Activated CD8-positive, alpha-beta T cell treated with anti-CD3 and anti-CD28 coated beads for 36 hours (primary cell): ENCODE measurements at places on chromosomes 5 and 9.

GRCh38 chr5:14873093-14873492 is 1.5 kb upstream of the ANKH start:
- peak; percentile 36 for DNase-seq

DNA sequence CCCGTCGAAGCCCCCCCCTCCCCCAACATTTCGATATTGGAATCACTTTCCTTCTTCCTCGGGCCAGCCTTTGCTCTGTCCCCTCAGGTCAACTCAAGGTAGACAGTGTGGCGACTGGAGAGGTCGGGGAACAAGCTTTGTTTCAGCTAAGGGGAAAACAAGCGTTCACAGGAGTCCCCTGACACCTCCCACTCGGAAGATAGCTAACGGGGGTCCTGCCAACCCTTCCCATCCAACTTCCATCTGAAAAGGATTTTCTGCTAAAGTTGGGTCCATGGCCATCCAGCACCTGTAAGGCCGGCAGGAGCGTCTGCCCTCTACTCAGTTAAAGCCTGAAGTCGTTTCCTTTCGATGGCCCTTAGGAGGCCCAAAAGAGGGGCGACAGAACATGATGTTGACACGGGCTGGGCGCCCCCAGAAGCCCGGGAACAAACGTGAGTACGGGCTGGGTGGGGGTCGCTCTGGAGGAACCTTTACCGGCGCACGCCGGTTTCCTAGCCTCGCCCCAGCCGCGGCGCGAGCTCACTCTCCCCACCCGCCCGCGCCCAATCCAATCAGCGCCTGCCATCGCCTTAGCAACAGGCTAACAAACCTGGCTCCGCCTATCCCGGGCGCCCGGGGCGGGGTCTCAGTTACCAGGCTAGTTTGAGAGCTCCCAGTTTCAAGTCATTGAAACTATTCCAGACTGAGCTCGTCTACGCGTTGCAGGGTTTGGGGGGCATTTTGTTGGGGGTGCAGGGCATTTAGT is 2.5 kb downstream of the ARRDC3 start:
- DNase-seq = peak; percentile 99

- DNase-seq = no peak
Measured at GRCh38 chr5:115309751-115310370, 13.4 kb upstream of the CCDC112 start.

DNA sequence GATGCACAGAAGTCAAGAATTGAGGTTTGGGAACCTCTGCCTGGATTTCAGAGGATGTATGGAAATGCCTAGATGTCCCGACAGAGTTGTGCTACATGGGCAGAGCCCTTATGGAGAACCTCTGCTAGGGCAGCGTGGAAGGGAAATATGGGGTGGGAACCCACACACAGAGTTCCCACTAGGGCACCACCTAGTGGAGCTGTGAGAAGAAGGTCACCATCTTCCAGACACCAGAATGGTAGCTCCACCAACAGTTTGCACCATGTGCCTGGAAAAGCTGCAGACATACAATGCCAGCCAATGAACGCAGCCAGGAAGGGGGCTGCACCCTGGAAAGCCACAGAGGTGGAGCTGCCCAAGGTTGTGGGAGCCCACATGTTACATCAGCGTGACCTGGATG is 104.5 kb downstream of the STK32A start:
- DNase-seq = no peak

DNA sequence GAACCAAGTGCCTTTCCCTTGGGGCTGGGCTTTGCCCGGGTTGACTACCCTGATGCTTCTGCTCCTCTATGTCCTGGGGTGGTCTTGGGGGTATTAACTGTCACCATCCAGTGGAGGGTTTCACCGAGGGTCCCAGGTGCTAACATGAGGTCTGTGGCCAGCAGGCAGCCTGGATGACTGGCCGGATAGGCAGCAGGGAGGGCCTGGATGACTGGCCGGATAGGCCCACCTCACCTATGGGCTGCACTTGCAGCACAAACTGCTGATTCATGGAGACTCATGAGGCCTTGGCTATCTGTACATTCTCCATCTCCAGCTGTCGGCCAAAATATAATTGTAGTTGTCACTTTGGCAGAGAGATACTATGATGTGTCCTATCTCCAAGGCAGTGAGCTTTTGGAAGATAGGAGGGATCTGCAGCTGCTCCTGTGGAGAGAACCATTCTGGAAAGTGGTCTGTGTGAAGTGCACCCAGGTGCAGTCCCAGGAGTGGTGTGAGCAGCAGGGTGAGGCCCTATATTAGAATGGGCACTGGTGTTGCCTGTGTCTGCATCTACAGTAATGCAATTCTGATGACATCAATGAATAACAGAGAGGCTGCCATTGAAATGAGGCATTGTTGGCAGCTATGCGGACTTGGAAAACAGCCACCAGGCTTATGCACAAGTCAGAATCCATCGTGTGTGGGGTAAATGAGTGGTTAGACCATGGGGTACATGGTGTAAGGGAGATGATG is 26.3 kb upstream of the CDKN2AIPNL start:
- DNase-seq = no peak

- DNase-seq = no peak
Measured at GRCh38 chr9:12785260-12785770, 10.5 kb downstream of the LURAP1L start.

- DNase-seq = no peak
Measured at GRCh38 chr5:15124871-15125568, 253.4 kb upstream of the ANKH start.

- no peak for DNase-seq
Measured at GRCh38 chr5:144151026-144151425, 19.4 kb downstream of the YIPF5 start.

GRCh38 chr5:63923914-63924313 is 38.3 kb downstream of the HTR1A start:
- DNase-seq = no peak

DNA sequence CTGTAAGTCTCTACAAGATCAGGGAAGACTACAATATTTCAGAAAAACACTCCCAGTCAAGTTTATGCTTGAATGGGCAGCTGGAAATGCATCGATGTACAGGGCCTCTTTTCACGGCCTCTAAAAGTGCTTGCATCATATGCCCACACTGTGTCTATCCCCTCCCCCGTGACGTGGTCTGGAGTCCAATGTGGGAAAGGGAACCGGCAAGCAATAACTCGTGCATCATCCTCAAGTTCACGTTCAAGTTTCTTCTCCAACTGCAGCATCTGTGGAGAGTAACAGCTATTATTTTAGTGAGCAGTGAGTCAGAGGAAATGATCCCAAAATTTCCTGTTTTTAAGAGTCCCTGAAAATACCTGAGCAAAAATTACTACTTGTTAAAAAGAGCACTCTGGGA is 22.3 kb downstream of the ATPSCKMT start:
- DNase-seq = no peak

- peak; percentile 80 for DNase-seq
Measured at GRCh38 chr5:671459-672328, 21.5 kb downstream of the TPPP start.

DNA sequence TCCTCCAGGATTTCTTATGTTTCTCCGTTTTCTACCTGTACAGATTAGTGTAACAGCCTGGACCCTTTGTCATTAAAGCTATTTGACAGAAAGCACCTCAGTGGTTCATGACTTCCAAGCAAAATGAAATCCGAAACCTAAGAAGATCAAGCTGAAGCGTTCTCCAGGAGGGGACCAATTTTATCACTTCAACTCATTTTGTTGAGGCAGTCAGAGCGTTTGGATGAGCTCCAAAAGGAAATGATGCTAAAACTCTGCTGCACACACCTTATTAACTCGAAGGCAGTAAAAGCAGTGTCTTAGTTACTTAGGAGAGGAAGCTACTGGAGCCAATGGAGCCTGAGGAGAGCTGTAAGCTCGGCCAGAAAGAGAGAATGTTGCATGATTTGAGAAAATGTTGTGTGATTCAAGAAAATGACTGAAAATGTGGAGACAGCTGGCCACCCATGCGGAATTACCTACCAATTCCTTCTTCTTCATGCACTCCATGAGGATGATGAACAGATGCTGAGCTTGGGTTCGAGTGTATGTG is 346.7 kb upstream of the KLF9 start:
- DNase-seq = no peak

DNA sequence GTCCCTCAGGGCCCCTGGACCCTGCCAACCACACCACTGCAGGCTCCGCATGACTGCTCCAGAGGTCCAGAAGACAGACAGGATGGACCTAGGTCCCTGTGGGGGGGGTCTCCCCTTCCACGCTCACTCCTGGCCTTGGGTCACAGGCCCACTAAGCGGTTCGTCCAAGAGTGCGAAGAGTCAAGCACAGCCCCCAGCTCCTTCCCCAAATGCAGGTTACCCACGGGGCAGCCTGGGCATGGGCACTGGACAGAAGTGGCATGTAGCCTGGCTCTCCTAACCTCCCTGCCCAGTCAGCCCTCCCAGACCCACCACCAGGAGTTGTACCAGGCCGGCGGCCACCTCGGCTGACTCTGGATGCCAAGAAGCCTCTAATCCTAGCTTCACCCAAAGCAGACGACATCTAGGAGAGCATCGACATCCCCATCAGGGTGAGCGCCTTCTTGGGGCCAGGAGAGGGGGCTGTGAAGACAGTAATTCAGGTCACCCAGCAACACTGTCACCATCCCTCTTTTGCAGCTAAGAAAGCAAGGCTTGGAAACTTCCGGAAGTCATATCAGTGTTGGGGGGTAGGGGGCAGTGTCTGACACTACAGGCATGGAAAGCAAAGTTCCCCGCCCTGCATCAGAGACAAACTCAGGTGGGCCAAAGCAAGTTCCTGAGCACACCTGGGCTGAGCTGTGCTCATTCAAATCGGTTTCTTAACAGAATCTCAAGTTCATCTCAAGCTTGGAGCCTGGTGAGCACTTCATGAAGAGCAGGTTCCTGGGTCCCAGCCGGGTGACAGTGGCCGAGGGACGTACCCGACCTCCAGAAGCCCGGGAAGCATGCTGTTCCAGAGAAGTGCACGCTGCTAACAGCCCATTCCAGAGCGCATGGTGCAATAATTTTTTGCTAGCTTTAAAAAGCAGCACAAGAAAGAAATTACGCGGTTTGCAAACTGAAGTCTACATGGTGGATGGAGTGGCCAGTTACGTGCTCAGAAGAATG is 68.7 kb downstream of the SEMA4D start:
- peak; percentile 83 for DNase-seq

- no peak for DNase-seq
Measured at GRCh38 chr5:104062621-104063377, 500.2 kb upstream of the NUDT12 start.

DNA sequence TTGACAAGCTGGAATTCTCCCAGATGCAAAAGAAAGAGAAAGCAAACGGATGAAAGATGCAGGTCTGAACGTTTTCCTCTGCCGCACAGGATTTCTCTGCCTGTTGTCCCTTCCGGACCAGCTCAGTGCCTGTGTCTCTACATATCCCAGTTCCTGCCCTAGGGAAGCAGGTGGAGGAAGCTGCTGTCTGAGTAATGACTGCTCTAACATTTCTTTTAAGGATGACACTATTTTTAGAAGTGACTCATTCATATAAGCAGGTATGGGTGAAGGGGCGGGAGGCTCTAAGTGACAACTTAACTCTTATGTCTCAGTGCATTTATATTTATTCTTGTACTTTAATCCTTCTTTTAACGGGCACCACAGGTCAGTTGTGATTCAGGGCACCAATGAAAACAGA is 128.8 kb downstream of the SLC24A2 start:
- no peak for DNase-seq

GRCh38 chr5:31886206-31886605 is 247.3 kb downstream of the PDZD2 start:
- no peak for DNase-seq

- DNase-seq = no peak
Measured at GRCh38 chr9:17930071-17930470, 351.2 kb downstream of the SH3GL2 start.

GRCh38 chr9:27353474-27354229 is 56.7 kb upstream of the EQTN start:
- DNase-seq = peak; percentile 7

DNA sequence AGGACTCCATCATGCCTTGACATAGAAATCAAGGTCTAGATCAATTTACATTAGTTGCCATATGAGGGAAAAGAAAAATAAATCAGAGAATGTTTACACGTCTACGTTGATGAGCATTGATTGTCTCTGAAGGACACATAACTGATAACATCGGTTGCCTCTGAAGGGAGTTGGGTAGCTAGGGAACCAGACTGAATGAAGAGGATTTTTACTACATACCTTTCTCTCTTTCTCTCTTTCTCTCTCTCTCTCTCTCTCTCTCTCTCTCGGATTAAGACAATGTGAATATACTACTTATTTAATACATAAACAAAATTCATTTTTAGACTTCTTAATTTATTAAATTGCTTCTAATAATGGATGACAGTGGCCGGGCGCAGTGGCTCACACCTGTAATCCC is 118.4 kb upstream of the DAPK1 start:
- DNase-seq = no peak

GRCh38 chr5:63255594-63255993 is 677.0 kb downstream of the LRRC70 start:
- no peak for DNase-seq

DNA sequence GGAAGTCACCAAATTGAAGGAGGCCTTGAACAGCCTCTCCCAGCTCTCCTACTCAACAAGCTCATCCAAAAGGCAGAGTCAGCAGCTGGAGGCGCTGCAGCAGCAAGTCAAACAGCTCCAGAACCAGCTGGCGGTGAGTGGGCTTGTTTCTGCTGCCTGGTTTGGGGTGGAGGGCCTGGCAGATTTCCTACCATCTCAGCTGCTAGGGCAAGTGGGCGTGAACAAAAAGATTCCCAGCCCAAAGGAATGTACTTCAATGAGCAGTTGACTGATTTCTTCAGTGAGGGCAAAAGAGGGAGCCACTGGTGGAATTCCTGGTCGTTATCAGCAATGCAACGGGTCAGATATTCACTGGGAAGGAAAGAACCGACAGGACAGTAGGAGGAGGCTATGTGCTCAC is 12.6 kb upstream of the TTC23L start:
- no peak for DNase-seq

- no peak for DNase-seq
Measured at GRCh38 chr9:135408476-135409254, 70.9 kb upstream of the PPP1R26 start.

DNA sequence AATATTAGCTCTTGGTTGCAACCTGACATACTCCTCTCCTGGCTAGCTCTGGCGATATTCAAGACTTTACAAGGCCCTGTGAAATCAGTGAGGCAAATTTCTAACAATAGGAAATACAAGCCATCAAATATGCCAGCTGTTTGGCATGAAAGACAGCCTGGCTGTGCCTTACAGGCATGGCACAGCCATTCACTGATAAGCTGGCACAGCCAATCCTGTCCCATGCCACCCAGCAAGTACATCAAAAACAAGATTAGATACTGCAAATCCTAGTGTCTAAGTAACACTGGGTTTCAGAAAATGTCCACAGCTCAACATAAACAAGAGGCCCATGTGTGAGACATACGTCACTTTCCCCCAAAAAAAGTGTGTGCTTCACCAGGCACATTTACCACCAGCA is 1045.8 kb upstream of the DMAC1 start:
- no peak for DNase-seq

DNA sequence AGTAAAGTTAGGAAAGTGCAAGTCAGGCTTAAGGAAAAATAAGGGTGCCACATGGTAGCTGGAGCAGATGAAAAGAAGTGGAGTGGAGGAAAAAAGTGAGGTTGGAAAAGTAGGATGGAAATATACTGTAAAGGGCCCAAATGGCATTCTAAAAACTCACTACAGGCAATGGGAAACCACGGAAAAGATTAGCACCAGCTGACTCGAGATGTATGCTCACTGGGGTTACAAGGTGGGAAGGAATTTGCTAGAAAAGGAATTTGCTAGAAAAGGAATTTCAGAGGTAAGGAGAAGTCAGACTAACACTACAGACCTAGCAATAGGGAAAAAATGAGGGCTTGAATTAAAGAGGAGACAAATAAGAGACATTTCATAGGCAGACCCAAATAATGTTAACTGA is 3.6 kb downstream of the PSMD5 start:
- DNase-seq = no peak

GRCh38 chr9:14314424-14314928 is 535 bp upstream of the NFIB start:
- DNase-seq = no peak
